ENCODE measurements at places on chromosomes 2 and 18.

DNA sequence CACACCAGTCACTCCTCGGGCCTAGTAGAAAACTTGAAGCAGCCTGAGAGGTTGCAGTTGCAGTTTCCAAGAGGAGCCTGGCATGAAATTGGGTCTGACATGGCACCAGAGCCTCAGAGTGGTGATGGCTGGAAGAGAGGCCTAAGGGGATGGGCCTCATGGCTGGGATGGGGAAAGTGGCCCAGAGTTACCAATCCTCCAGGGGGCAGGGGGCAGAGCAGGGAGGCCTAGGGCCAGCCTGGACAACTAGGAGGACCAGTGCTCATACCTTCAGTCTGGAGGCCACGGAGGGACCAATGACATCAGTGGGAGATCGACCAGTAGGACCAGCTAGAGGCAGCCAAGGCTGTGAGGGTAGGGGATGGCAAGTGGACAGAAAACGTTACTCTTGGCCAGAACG lies 15.1 kb upstream of the ADCY3 start:
- no peak for DNase-seq

DNA sequence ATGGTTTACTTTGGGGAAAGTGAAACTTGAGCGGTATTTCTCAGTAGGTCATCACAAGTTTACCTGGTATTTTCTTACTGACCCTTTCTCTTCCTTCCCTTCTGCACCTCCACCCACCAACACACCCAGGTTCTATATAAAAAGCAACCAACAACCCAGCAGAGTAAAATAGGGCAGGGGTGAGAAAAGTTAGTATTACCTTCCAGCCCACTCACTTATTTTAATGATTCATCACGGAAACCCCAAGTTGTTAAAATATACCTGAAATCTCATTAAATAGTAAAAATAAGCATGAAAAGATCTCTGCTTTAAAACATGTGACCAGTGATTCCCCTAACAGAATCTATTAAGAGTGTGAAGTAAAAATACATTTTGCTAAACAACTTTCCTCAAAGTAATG lies 306.1 kb downstream of the ZEB2 start:
- no peak for DNase-seq

DNA sequence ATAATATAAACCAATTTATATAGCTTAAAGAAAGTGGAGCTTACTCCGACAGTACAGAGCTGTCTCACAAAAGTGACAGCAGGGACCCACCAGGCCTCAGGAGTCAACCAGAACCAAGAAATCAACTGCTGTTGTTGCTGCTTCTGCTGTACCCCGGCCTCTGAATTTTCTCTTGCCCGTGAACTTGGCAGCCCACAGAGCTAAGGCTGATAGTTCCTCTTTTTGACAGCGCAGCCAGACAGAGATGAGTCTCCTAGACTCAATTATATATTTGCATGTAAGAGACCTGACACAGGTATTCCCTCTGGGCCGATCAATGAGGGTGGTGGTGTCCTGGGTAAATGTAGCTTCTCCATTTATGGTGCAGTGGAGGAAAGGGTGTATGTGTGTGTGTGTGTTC lies 109.4 kb downstream of the KCTD1 start:
- DNase-seq = no peak

DNA sequence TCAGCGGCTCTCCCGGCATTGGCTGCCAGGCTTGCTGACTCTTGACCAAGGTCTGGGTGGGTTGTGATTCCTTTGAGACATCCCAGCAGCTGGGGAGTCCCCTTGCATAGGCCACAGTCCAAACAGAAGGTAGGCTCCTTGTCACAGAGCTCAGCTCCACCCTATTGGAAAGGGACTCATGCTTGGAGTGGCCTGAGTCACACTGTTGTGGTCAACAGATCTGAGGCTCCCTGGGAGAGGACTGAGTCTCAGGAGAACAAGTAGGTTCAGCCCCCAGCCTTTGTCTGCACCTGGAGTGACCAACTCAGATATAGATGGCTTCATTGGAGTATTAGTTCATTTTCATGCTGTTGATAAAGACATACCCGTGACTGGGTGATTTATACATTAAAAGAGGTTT lies 32.1 kb upstream of the SH3BP4 start:
- DNase-seq = no peak

GRCh38 chr2:71507476-71507875 lies 54.1 kb downstream of the DYSF start:
- DNase-seq = no peak

GRCh38 chr2:219973136-219973535 lies 345.7 kb downstream of the SLC4A3 start:
- DNase-seq = no peak

Measured in CD8-positive, alpha-beta memory T cell (primary cell).